ENCODE measurements at places on chromosomes 6 and 20. TPM values are rescaled to one million over a fixed set of nuclear protein-coding genes. Genes with fewer than 3 reads are reported as not detected.

NR2E1 gene
- polyA plus RNA-seq: not detected

TOX2 gene
- 3.7 TPM for polyA plus RNA-seq

DLK2 gene
- polyA plus RNA-seq: 1.4 TPM

- no peak for DNase-seq
Measured at GRCh38 chr6:127776320-127776719, 124.5 kb downstream of the THEMIS start.

GRCh38 chr6:88538130-88538706 is 372.1 kb upstream of the CNR1 start:
- DNase-seq: no peak

GRCh38 chr20:5327356-5327755 is 10.6 kb upstream of the PROKR2 start:
- DNase-seq: no peak

DNA sequence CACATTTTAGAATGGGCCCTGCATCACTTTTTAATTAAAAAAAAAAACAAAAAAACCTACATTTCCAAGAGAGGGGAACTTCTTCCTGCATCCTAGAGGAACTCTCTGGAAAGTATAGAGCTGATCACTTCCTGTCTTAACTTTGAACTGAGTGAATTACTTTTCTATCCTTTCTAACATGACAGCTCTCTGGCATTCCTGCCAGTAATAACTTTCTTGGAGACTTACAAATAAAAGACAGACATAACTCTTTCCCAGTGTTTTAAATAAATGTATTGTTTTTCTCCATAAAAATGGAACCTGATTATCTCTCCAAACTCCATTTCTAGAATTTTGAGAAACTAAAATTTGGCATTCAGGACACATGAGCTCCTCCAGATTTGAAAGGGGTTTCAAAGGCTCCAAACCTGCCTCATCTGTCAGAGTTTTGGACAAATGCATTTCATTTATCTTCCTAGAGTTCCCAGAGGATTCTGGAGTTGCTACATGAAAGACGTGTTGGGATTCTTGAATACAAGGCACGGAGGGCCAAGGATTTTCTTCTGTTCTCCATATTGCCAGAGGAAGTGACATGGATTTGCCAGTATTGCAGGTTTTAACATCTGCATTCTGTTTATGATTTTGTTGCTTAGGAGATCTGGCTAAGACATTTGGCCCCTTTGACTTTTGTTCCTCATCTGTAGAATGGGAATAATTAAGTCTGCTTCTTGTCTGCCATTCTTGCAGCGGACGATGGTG is 2.0 kb upstream of the SMOC2 start:
- no peak for DNase-seq

DNA sequence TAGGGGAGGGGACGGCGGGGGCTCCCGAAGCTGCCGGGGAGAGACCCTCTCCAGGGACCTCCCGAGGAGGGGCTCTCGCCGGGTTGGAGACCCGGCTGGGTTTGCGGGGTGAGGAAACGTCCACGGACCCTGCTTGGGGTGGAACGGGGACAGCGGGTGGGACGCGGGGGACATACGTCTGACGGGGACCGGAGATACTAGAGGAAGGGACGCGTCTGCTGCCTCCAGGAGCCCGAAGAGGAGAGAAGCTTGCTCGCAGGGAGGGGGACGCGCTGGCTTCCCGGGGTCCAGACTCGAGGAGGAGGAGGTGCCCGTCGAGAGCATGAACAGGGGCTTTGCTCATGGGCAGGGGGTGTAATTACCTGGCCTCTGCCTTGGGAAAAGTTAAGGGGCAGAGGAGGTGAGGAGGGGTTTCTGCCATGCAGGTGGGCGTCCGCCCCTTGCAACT is 593 bp downstream of the DNMT3B start:
- no peak for DNase-seq

DNA sequence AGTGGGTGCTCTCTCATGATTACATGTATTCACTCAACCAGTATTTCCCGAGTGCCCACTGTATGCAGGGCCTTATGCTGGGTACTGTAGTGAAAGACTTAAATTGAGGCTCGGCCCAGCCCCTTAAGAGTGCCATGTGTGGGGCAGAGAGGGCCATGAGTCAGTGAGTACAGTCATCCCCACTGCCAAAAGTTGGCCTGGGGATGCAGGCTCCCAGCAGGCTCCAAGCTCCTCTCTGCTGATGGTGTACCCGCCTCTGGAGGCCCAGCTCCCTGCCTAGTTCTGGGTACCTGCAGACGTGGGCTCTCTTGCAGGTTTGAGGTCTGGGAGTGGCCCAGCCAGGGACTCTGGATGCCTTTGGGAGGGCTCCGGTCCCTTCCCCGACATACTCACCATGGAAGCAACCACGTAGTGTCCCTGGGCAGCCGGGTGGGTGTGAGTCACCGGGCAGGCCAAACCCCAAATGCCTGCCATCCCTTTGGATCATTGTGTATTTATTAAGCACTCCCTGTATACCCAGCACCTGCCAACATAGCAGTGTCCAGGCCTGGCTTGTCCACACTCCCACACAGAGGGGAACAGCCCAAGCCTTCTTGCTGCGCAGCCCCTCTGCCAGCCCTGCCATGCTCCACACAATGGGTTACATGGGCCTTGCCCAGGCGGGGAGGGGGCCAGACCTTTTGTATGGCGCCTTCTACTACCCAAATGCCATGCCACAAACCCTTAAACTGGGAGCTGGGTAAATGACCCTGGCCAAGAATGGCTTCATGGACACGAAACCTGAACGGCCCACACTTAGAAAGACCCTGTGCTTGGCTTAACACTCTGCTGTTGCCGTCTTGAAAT is 153.6 kb downstream of the VEGFA start:
- no peak for DNase-seq

DNA sequence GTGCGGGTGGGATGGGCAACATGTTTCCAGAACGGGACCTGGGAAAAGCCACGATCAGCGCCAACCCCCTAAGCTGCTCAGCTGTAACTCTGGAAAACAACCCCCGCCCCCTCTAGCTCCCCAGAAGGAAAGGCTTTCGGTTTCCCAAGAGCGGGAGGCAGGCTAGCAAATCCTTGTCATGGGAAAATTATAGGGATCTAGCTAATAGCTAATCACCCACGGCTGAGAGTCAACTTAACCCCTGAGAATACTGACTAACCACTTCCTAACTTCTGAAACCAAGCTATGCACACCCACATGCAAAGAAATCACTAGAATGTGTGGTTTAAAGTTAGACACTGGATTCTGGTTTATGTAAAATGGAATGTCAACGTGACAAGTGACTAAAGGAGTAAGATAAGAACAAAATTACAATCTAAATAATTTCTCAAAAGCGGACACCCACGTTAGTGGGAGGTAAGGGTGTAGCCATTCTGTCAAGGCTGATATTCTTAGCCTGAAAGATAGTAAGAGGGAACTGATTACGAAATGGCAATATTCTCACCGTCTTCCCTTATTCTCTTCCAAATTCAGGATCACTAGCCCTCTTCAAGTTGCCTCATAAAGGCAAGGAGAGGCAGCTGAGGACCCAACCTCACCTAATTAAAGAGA is 20.1 kb downstream of the JAG1 start:
- DNase-seq: no peak

Measured in left renal cortex interstitium (tissue), 4 donors.